ENCODE measurements at places on chromosomes 7 and 10.

- DNase-seq = no peak
Measured at GRCh38 chr10:19466709-19467108, 349.5 kb upstream of the PLXDC2 start.

DNA sequence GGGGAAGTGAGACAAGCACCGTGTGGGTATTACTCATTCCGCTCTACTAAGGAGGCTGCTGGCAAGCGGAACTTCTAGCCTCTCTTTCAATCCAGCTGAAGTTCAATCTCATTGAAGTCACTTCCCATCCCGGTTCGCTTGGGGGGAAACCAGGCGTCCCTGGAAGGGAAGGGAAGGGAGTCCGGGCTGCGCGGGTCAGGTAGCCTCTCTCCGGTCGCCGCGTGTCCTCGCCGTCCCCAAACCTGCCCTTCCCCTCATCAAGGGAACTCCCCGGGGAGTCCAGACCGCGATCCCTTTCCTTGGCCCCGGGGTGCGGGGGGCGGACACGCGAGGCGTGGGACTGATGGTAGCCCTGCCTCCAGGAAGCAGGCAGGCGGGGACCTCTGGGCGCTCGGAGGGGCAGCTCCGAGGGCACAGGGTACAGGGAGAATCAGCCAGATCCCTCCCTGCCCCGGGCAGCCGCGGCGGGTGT is 598 bp upstream of the ZEB1 start:
- DNase-seq = peak; percentile 74

DNA sequence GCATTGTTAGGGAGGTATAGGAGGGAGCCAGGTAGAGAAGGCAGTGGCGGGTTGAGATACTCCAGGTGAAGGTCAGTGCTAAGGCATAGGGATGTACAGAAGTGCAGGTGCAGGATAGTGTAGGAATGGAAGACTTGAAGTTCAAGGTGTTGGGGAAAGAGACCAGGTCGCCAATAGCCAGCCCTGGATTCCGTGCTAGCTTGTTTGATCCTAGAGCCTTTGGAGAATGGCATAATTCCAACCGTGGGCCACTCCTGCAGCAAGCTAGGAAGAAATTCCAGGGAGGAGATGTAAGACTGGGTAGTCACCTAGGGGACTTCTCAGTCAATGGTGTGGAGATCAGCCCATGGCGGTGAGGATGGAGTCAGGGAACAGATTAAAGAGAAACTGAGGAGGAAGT is 272.7 kb downstream of the RPS24 start:
- no peak for DNase-seq

DNA sequence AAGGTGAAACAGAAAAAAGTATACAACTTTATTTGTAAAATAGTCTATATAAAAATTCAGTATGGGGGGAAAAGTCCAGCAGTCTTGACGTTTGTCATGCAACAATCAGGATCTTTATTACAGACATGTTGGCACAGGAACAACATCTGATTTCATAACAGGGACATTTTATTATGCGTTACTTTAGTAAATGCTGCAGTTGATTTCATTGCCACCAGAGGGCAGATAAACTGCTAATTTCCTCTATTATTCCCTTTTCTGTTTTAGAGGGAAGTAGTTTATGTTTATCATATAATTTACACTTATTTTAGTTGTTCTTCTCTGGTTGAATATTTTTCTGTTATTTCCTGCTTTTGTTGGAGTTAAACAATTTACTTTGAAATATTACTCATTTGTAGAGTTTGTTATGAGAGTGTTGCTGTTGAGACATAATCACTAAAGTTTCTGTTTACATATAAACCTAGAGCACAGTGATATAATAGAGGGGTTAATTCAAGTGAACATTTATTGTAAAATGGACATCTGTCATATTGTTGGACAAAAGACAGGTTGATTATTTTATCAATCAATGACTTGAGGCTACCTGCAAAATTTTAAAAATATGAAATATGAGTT is 3.3 kb downstream of the PLXDC2 start:
- DNase-seq = peak; percentile 46

DNA sequence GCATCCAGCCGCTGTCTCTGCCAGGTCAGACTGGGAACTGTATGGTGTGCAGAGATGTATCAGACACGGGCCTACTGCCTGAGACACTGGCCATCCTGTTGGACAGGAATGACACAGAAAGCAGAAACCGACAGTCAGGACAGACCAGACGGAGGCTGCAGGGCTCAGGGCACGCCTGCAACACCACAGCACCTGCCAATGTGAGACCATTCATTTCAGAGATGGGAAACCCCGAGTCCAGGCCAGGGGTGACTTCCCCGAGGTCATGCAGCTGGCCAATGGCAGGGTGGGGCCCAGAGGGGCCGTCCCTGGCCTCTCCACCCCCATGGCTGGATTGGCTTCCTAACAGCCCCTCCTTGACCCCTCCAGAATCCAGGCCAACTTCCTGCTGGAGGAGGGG is 34.7 kb downstream of the GRID1 start:
- DNase-seq = no peak

DNA sequence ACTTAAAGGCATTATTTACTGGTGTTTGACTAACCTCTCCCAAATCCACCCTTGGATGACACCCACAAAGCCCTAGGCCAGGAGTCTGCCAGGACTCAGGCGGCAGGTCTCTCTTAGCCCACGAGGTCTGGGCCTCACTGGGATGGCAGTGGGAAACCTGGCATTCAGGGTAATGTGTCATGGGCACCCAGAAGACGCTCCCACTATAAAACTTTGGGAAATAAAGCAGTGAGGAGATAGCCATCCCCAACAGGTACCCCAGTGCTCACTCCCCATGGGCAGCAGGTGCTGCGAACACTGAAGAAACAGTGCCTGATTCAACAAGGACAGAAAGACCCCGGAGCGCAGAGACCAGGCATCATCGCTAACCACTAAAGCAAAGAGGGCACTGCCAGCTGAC is 14.4 kb upstream of the PTPRN2 start:
- no peak for DNase-seq

GRCh38 chr7:25897261-25897782 is 254.7 kb upstream of the NFE2L3 start:
- no peak for DNase-seq

- no peak for DNase-seq
Measured at GRCh38 chr7:48416327-48416908, 245.2 kb downstream of the ABCA13 start.

DNA sequence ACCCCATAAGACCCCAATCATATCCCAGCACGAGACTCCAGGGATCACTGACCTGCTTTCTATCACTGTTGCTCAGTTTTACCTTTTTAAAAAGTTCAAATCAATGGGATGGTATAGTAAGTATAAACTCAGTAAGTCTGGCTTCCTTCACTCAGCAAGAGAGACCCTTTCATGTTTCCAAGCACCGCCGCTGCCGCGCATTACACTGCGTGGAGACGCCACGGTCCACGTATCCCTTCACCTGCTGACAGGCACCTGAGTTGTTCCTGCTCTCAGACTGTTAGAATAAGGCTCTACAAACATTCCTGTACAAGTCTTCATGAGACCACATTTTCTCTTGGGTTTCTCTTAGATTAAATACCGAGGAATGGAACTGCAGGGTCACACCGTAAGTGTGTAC is 28.3 kb downstream of the MAD1L1 start:
- no peak for DNase-seq

Data from LoVo (cell line).